ENCODE measurements at places on chromosomes 1 and 21.

GRCh38 chr1:86445919-86446318 is 21.9 kb downstream of the CLCA2 start:
- DNase-seq = no peak

DNA sequence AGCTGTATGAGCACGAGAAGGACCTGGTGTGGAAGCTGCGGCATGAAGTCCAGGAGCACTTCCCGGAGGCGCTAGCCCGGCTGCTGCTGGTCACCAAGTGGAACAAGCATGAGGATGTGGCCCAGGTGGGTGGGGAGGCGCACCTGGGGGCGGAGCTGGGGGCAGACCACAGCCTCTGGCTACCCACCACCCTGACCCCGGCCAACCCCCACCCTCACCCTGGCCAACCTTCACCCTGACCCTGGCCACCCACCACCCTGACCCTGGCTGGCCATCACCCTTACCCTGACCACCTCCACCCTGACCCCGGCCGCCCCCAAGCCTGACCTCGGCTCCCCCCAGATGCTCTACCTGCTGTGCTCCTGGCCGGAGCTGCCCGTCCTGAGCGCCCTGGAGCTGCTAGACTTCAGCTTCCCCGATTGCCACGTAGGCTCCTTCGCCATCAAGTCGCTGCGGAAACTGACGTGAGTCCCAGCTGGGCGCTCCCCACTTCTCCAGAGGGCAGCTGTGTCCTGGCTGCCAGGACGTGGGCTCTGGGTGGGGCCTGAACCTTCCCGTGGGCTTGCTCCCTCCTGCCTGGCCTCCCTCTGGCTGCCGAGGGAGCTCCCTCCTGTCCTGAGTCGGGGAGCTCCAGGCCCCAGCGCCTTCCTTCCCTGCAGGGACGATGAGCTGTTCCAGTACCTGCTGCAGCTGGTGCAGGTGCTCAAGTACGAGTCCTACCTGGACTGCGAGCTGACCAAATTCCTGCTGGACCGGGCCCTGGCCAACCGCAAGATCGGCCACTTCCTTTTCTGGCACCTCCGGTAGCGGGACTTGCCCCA is 69.5 kb downstream of the PIK3CD start:
- peak; percentile 59 for DNase-seq

DNA sequence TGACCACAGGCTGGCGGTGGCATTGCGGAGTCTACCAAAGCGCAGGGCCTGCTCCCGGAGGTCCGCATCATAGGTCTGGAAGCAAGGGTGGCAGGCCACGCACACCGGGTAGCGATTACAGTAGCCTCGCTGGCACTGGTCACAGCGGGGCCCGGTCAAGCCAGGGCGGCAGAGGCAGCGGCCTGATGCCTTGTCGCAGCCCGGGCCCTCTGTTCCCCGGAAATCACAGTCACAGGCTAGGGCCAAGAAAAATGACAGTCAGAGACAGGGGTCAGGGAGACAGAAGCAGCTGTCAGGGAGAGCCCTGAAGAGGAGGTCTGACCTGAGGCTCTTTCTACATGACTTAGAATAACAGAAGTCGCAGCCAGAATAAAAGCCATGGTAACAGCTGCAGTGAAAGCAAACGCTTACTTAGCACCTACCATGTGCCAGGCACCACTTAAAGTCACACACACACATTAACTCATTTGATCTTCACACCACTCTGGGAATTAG is 26.4 kb downstream of the LAMB3 start:
- DNase-seq = no peak

DNA sequence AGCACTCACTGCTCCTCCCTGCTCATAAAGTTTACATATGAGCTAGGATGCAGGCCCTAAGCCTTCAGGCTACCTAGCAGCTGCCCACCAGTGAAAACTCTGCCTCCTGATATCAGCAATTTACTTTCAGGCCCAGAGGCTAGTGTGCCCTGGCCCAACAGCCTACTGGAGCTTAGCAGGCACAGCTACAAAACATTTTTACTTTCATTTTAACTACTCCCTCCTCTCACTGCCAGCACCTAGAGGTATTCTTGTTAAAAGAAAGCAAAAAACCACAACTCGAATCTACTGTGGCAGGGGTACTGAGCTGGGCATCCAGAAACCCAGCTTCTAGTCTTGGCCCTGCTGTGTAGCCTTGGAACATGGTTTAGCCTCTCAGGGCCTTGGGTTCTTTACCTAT is 5.8 kb upstream of the LORICRIN start:
- DNase-seq = no peak

DNA sequence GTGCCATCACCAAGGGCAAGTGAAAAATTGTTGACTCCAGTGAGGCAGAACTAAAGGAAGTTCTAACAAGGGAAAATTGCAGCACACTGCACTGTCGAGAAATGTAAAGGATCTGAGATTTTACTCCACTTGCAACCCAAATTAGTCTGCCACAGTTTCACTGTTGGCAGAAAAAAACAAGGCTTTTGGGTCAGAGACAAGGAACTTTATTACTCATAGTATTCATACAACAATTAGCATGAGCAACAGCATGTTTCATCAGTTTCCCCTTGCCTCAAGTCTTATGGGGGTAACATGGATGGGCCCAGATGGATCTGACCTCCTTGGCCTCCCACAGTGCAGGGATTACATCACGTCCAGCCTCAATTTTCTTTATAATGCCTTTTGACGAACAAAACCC is 125.3 kb downstream of the LTN1 start:
- no peak for DNase-seq

Measured in right cardiac atrium (tissue), 5 donors.